ENCODE measurements at places on chromosomes 6 and 20.
A peak's percentile ranks its signal among the peaks of the same experiment; 100 is the strongest.

GRCh38 chr6:99901596-99902384 is 92.2 kb downstream of the MCHR2 start:
- DNase-seq: no peak

- no peak for DNase-seq
Observed at GRCh38 chr20:45041464-45042337, 59.2 kb downstream of the KCNS1 start.

GRCh38 chr6:105994591-105995390 is 91.3 kb upstream of the PRDM1 start:
- peak; percentile 27 for DNase-seq

DNA sequence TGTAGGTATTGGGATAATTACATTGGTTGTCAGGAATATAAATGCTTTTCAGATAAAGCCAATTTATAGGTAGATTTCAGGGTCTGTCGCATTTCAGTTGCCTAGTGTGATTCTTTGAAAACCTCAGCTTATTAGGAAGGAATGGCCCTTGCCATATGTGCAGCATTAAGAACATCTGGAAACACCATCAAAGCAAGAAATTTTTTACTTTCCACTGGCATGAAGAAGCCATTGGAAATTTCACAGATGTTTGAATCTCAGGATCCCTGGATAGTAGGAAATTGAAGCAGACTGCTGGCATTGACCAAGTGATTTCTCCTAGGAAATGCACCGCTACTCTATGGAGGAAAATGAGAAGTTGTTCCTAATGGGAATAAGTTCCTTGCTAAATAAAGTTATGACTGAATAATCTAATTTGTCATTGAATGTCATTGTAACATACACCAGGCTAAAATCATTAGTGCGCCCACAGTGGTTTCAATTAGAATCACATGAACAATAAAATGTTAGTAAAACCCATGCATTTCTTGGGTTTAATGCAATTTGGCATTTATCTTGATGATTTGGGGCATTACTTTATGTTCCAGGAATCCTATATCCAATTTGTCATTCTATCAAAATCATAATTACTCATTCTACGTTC is 950.1 kb downstream of the EPHA7 start:
- DNase-seq: no peak

DNA sequence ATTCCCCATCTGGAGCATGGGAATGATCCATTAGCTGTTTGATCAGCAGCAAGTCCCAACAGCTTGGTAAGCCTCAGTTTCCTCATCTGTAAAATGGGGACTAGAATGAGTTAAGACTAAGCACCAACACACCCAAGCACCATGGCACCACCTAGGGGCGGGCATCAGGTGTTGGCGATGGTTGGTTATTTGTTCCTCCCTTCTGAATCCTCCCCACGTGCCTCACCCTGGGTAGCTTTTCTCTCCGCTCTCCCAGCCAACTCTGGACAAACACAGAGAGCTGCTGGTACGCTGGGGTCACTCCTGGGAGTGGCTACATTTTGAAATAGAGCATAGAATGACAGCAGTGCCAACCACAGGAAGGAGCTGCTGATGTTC is 13.3 kb upstream of the ITPR3 start:
- no peak for DNase-seq
